ENCODE measurements at places on chromosomes 4 and X.

- no peak for DNase-seq
These were observed 1919.8 kb upstream of the AGA start for GRCh38 chr4:179361978-179362486.

- DNase-seq: no peak
These were observed 105.8 kb upstream of the CBR4 start for GRCh38 chr4:169115897-169116254.

GRCh38 chr4:14596904-14597303, 405.4 kb upstream of the CPEB2 start:
- no peak for DNase-seq

DNA sequence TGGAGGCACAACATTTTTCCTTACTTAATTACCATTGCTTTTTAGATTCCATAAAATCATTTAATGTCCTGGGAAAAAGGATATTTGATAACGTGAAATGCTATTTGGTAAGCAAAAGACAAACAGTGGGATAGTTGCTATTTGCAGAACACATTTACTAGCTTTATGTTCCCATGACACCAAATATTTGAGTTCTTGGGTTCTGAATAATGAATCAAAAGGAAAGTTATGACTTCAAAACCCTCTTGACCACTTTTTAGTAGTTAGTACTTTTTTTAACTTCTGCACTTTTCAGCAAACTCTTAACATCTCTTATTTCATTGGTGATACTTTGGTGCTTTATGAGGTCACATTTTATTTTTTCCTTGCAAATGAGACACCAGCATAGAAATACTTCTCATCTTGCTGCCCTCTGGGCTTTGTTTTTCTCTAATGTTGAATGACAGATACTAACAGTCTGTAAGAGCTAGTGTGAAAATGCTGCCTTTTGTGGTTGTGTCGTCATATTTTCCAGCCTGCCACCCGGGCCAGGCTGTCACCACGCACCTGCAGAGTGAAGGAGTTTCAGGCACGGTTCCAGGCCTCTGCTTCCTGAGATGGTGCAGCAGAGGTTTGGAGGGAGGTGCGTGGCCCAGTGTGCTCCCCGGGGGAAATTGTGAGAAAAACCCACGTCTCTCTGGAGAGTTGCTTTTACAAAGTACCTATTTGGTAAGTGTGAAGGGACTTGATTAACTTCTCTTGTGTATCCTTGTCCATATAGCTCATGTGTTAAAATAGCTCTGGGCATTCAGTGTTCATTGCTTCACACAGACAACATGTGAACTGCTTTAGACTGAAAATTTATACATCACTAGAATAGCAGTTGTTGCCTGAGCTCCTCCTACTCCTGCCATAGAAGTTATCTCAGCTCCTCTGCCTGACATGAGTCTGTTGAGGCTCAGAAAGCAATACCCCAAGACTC, 34.7 kb downstream of the MSL3 start:
- peak; percentile 69 for DNase-seq

DNA sequence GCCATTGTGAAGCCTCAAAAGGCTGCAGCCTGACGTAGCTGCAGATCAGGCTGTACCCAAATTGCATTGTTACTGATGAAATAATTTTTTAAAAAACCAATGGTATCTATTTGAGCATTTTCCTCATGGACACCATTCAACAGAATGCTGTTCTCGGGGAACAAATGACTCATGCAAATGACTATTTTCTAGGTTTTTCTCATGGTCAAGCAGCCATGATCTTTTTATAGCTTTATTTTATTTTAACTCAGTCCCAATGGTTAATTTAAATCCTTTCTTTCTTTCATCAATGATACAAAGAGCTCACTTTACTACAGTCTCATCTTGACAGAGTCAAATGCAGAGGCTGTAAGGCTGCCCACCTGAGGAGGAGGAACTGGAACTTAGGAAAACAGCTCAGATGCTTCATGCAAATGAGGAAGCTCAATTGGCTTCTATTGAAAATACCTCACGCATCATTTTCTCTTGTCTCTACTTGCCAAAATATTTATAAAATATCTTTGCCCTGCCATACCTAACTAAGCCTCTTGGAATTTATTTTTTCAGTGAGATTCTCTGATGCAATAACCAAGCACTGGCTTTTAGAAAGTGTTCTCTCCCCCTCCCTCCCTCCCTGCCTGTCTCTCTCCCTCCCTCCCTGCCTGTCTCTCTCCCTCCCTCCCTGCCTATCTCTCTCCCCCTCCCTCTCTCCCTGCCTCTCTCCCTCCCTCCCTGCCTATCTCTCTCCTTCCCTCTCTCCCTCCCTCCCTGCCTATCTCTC, 81.0 kb downstream of the SORBS2 start:
- no peak for DNase-seq

GRCh38 chr4:53511014-53511413, 80.3 kb downstream of the LNX1 start:
- no peak for DNase-seq
